ENCODE measurements at places on chromosomes 11 and 22. TPM values are rescaled to one million over a fixed set of nuclear protein-coding genes. Genes with fewer than 3 reads are reported as not detected.

USH1C gene
- total RNA-seq, result 3.2 TPM

CNGA4 gene
- 0.25 TPM for total RNA-seq

TBCEL gene
- 44.4 TPM for total RNA-seq

MS4A2 gene
- not detected for total RNA-seq

NLRP14 gene
- total RNA-seq, result 0.10 TPM

APLP2 gene
- total RNA-seq, result 1,085 TPM

CALCB gene
- 0.15 TPM for total RNA-seq

ACTN3 gene
- not detected for total RNA-seq

SMIM38 gene
- not detected for total RNA-seq

CPT1A gene
- 18.9 TPM for total RNA-seq

E2F8 gene
- 0.65 TPM for total RNA-seq

SYT13 gene
- total RNA-seq, result 12.1 TPM

TMPRSS5 gene
- total RNA-seq, result not detected

CDC42BPG gene
- 9.4 TPM for total RNA-seq

BCO2 gene
- 0.75 TPM for total RNA-seq

SAA4 gene
- 7.5 TPM for total RNA-seq

TUB gene
- under 0.01 TPM for total RNA-seq

SCGB2A2 gene
- not detected for total RNA-seq

HMOX1 gene
- total RNA-seq, result 97.1 TPM

TRIM51 gene
- not detected for total RNA-seq

GTF2H1 gene
- total RNA-seq, result 72.2 TPM

CTSF gene
- 6.6 TPM for total RNA-seq

CBLIF gene
- not detected for total RNA-seq

DDX6 gene
- 127 TPM for total RNA-seq
